Posterior vena cava (tissue), 2 donors: ENCODE measurements at places on chromosomes 16 and 17. TPM values are rescaled to one million over a fixed set of nuclear protein-coding genes. Genes with fewer than 3 reads are reported as not detected.

Gene PRR35
- total RNA-seq = not detected

Gene C16orf92
- not detected for total RNA-seq

Gene SLC47A2
- total RNA-seq = not detected

DNA sequence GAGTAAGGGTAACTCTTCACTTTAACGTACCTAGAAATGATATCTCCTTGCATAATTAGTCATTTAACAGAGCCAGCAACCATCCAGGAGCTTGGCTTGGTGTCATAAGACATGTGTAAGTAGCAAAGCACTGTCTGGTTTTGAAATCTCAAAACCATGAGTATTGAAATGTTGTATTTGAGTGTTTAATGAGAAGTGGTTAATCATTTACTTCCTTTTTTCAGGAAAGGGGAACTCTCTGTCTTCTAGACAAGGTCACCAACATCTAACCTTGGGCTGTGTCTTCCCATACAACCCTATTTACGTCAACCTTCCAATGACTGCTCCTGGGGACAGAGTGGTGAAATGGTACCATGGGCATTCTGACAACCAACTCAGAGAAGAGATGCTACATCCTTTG, 27.1 kb downstream of the PMP22 start:
- no peak for DNase-seq

- DNase-seq = no peak
Measured at GRCh38 chr17:57603546-57603945, 141.6 kb downstream of the CCDC182 start.

- no peak for DNase-seq
Measured at GRCh38 chr17:66002812-66003211, 189.1 kb downstream of the CEP112 start.

- DNase-seq = no peak
Measured at GRCh38 chr17:71099003-71099714, 929.8 kb downstream of the KCNJ2 start.

- DNase-seq = no peak
Measured at GRCh38 chr17:81984773-81985410, 7.5 kb downstream of the ASPSCR1 start.

- DNase-seq = no peak
Measured at GRCh38 chr17:58204796-58205195, 12.3 kb downstream of the EPX start.

GRCh38 chr16:58815181-58815888, 81.2 kb upstream of the GOT2 start:
- DNase-seq = no peak
